ENCODE measurements at places on chromosomes 5 and 9.

DNA sequence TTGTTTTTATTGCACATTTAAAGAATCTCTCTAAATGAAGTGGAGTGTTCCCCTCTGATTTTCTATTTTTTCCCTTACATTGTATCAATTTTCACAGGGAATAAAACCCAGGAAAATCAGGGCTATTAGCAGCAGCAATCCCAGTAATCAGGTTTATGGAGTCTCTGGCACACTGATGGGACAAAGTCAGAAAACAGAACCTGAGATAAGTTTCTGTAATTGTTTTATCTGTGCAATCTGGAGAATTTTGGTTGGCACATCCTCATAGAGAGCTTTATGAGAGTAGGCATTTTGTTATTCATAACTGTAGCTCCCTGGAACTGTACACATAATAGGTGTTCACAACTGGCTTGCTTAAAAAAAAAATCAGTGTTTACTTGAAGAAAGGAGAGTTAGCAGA, 96.9 kb upstream of the IL6ST start:
- no peak for DNase-seq

GRCh38 chr9:6034954-6035353, 19.5 kb upstream of the RANBP6 start:
- peak; percentile 18 for DNase-seq

- peak; percentile 21 for DNase-seq
These were observed 330.6 kb upstream of the MEF2C start for GRCh38 chr5:89213573-89213972.

- DNase-seq: no peak
These were observed 215.7 kb downstream of the SEMA6A start for GRCh38 chr5:116358911-116359418.

GRCh38 chr5:71666321-71666720, 52.8 kb upstream of the CARTPT start:
- DNase-seq: no peak

- DNase-seq: no peak
These were observed 23.8 kb downstream of the ALG2 start for GRCh38 chr9:99197987-99198386.

DNA sequence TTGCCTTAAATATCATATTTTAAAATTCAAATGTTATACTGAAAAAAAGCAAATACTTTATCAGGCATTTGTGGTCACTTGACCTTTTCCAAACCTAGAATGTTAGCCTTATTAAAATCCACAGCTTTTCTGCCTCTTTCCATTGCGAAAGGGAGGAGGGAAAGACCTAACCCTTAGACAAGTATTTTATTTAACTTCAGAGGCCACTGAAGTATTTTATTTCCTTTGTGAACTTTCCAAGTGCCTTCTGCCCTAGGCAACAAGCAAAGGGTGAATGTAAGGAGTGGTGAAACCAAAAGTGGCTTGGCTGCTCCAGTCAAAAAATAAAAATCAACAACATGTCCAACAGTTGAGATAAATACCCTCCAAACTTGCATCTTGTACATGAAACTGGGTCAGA, 376.1 kb downstream of the EFNA5 start:
- DNase-seq: peak; percentile 35

- DNase-seq: peak; percentile 13
These were observed 56.6 kb downstream of the WHRN start for GRCh38 chr9:114448706-114449105.

DNA sequence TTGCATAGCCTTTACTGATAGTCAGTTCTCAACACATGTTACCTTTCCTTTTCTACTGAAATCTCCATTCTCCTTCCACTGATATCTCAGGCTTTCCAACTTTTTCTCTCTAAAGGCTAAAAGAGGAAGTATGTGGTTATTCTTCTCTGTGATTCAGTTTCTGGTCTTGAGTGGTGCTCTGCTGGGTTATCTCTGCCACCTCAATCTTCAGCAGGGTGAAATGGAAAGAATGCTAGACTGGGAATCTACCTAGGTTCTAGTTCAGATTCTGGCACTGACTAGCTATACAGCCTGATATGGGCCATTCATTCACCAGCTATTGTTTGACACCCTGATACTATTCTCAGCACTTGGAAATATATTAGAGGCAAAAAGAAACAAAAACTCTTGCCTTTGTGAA, 124.9 kb upstream of the GRIA1 start:
- DNase-seq: no peak

All from amniotic epithelial cell (primary cell).